ENCODE measurements at places on chromosomes 13 and 19.

DNA sequence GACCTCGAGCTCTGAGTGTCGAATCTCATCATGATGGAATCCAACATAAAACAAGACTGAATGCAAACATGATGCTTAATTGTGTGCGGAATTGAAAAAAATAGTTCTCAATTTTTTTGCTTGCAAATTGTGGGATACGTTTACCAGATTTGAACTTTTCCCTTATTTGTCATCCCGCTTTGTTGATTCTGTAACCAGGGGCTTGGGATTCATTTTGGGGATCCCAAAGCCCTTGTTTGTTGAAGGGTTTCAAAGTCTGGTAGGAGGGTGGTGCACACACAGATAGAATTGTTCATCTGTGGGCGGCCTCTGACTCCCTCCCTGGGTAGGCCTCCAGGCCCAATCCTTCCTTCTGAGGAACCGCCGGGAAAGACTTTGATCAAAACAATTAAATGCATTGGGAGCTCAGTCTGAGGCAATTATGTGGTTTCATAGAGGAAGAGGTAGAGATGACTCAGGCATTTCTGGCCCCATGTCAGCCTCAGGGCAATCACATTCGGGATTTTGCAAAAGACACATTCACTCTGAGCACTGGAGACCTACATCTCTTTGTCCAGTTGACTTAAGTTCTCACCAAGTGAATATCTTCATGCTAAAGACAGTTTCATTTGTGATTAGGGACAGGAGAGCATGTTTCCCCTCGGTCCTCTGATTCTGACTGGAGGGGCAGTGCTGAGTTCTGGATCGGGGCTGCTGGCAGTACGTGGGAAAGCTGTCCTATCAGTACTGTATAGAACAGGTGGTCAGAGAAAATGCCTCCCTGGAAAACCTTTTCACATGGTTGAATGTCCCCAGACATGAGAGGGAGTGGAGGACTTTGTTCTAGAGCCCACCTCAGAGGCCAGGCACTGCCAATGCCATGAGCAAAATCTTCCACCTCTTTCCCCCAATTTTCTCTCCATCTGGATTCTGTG is 27.8 kb upstream of the IGFL4 start:
- DNase-seq = no peak

- no peak for DNase-seq
Measured at GRCh38 chr13:96200810-96201209, 110.9 kb downstream of the HS6ST3 start.

DNA sequence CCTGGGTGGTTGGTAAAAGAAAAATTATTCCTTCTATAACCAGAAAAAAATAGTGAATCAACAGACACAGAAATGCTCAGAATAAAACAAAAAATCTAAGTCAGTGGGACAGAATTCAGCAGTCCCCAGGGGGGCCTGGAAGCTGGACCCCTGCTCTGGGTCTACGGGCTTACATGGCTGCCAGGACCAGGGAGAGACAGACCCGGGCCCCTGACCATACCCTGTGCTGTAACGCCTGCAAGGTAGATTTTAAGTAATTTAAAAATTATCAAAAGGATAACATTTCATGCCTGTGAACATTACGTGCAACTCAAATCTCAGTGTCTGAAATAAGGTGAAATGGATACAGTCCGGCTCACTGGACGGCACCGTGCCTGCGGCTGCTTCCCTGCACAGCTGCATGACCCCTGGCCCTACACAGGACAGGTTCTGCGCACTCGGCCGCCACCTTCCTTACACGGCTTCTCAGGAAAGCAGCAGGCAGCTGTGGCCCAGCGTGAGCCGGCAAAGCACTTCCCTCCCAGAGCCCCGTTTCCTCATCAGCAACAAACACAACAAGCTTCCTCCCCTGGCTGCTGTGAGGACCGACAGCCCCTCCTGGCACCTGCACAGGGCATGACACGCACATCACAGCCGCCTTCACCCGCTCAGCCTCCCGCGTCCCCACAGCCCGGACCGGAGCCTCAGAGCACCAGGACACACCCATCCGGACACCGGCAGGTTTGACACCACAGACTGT is 22.2 kb downstream of the RASA3 start:
- no peak for DNase-seq

DNA sequence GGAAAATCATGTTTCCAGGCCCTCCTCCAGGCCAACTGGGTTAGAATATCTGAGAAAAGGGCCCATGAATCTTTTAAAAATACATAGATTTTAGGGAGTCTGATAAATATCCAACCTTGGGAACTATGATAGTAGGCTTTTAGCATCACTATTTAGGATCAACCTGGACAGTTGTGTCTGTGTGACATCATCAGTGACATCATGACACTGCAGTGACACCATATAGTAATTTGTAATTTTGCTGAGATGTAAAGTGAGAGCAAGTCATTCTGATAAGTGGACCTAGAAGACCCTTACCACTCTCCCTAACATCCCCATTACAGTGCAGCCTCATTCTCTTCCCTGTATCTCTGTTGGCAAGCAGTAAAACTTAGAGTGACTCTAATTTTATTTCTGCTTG is 14.1 kb downstream of the GPALPP1 start:
- no peak for DNase-seq

DNA sequence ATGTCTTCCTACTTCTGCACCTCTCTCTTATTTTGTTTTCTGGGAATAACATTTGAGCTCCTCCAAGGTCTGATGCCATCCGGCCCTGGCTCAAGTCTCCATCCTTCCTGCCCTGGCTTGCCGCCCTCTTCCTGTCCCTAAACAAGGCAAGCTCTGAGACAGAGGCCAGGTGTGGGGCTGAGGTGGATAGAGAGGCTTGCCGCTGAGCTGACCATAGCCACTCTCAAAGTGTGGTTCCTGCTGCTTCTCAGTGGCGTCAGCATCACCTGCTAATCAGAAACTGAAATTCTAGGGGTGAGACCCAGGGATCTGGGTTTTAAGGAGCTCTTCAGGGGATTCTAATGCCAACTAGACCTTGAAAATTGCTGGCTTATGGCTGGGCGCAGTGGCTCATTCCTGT is 6.0 kb upstream of the TPRX2 start:
- no peak for DNase-seq

GRCh38 chr13:38386421-38386820 is 36.8 kb downstream of the UFM1 start:
- no peak for DNase-seq

- no peak for DNase-seq
Measured at GRCh38 chr13:83024955-83025594, 857.2 kb downstream of the SLITRK1 start.

DNA sequence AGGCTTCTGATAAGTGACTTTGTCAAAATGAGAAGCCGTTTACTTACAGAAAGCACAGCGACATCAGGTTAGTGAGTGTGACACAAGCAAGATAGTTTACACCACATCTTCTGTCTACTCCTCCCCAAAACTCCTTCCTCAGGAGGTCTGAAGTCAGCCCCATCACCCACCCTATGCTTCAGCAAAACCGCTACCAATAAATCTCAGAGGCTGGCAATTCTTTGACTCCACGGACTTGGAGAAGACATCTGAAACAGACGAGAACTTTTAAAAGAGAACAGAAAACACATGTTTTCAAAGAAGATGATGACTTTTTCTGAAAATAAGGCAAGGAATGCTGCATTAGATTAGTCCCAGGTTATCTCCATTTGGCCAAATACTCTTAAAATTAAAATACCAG is 261.1 kb downstream of the TBC1D4 start:
- DNase-seq = no peak

- no peak for DNase-seq
Measured at GRCh38 chr13:65911546-65912193, 1318.5 kb downstream of the PCDH9 start.

DNA sequence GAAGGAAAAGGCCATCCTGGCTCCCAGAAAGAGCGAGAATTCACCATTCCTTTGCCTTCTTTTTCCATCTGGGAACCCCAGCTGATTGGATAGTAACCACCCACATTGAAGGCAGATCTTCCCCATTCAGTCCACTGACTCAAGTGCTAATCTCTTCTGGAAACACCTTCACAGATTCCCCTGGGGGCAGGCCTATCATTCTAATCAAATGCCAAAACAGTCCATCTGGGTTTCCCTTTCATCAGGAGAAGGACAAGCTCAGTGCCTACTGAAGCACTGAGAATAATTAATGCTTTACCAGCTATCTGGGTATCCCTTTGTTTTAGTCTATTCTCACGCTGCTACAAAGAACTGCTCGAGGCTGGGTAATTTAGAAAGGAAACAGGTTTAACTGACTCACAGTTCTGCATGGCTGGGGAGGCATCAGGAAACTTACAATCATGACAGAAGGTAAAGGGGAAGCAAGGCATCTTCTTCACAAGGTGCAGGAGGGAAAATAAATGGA is 293.2 kb downstream of the ENOX1 start:
- no peak for DNase-seq

GRCh38 chr19:14035706-14036105 is 4.1 kb downstream of the IL27RA start:
- DNase-seq = no peak

- DNase-seq = no peak
Measured at GRCh38 chr13:35496761-35497386, 20.4 kb upstream of the MAB21L1 start.

DNA sequence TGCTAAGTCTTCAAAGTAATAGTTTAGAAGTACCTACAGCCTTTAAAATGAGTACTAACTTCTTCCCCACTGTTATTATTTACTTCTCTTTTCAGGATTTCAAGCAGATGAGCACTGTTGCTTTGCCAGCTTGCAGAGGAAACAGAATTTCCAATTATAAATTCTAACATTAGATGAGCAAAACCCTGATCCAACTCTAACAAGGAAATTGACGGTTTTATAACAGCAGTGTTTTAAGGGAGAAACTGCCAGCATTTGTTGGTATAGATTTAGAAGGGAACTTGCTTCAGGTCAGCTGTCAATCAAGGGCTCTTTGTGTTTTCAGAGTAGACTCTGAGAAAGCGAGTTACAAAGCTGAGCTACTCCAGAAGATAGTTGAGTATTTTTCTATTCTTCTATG is 120.5 kb downstream of the RAP2A start:
- DNase-seq = no peak

- no peak for DNase-seq
Measured at GRCh38 chr13:42569576-42570344, 4.2 kb upstream of the TNFSF11 start.

- no peak for DNase-seq
Measured at GRCh38 chr13:100944791-100945345, 270.3 kb upstream of the TMTC4 start.

DNA sequence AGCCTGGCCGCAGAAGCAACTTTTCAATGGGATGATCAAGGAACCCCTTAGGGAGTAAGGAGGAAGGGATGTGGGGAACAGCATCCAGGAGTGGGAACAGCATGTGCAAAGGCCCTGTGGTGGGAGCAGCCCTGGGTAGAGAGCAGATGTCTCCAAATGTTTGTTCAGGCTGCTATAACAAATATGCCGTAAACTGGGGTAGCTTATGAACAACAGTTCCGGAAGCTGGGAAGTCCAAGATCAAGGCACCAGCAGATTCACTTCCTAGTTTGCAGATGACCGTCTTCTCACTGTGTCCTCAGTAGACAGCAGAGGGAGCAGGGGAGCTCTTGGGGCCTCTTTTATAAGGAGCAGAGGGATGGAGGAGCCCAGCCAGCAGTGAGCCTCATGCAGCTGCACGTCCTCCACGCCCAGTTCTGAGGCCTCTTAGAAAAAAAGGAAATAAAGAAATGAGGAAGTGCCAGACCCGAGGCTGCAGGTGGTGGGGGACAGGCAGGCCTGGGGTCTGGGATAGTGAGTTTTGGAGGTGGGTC is 4.2 kb upstream of the LRRC25 start:
- no peak for DNase-seq

GRCh38 chr13:49828453-49828852 is 36.0 kb upstream of the KPNA3 start:
- DNase-seq = no peak

DNA sequence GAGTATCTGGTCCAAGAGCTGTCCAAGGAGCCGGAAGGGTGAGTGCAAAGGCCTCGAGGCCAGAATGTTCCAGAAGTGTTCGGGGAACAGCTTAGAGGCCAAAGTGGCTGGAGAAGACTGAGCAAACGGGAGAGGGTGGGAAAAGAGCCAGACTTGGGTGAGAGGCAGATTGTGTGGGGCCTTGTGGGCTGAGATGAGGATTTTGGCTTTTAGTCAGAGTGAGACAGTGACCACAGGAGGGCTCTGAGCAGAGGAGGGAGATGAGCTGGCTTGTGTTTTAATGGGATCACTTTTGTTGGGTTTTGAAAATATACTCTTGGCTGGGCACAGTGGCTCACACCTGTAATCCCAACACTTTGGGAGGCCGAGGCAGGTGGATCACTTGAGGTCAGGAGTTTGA is 5.6 kb downstream of the NANOS2 start:
- no peak for DNase-seq

DNA sequence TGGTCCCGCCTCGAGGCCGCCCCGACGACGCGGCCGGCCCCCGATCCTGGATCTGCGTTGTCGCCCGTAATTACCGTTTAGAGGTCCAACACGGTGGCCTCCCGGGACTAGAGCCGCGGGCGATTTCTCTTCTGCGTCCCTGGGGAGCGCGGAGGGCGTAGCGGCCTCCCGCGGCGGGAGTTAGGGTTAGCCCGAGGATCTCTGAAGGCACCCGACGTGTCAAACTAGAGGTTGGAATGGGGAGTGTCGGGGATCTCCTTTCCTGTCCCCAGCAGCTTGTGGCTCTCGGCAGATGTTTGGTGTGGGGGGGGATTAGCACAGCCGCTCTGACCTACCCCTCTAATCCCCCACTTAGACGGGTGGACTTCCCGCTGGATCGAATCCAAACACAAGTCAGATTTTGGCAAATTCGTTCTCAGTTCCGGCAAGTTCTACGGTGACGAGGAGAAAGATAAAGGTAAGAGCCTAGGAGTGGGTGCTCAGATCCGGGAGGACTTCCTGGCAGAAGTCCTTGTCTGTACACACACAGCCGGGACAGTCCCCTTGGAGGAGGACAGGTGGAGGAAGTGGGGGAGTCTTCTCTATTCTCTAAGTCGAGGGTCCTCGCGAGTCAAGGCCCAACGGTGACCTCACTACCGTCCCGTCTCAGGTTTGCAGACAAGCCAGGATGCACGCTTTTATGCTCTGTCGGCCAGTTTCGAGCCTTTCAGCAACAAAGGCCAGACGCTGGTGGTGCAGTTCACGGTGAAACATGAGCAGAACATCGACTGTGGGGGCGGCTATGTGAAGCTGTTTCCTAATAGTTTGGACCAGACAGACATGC is 581 bp downstream of the CALR start:
- no peak for DNase-seq

- no peak for DNase-seq
Measured at GRCh38 chr13:99311137-99311536, 3.9 kb upstream of the GPR183 start.

DNA sequence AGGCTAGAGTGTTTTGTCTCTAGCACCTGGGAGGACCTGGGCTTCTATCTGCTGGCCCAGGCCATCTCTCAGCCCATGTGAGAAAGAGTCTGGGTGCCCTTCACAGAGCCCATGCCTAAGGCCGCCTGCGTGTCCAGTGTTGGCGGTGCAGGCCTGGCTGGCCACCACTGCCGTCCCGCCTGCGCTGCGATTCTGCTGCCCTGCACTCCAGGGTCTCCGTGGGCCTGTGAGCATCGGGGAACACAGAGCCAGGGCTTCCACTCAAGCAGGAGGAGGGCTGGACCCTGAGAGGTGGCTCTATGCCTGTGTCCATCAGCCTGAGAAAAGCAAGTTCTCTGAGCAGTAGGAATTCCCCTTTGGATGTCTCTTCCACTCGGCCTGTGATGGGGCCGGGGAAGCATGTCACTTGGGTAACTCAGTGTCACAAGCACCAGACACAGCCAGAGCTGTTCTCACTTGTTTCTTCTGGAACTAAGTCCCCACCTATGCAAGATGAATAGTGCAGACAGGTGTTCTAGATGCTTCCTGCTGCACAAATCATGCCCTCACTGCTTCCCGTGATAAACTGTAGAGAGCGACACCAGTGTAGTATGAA is 93.9 kb downstream of the RAB20 start:
- no peak for DNase-seq

- no peak for DNase-seq
Measured at GRCh38 chr13:89746554-89746953, 1600.9 kb upstream of the MIR17HG start.

Data from H1 (cell line).